ENCODE measurements at places on chromosomes 16 and 17.

GRCh38 chr17:3755335-3756030 is 31.8 kb downstream of the HASPIN start:
- DNase-seq = no peak

DNA sequence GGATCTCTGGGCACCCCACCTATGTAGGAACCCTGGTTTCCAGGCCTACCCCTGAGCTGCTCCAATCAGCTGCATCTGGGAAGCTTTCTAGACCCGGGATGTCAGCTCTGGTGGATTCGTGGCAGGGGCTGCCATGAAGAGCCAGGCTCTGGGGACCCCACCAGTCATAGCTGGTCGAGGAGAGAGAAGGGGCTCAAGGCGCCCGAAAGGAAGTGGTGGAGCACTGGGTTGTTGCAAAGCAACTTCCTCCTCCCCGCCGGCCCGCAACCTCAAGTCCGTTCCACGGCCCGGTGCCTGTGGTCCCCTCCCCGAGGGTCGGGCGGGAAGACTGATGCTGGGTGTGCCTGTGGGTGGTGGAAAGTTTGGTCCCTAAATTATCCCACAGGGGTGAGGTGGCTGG is 10.2 kb downstream of the TBKBP1 start:
- DNase-seq = no peak

DNA sequence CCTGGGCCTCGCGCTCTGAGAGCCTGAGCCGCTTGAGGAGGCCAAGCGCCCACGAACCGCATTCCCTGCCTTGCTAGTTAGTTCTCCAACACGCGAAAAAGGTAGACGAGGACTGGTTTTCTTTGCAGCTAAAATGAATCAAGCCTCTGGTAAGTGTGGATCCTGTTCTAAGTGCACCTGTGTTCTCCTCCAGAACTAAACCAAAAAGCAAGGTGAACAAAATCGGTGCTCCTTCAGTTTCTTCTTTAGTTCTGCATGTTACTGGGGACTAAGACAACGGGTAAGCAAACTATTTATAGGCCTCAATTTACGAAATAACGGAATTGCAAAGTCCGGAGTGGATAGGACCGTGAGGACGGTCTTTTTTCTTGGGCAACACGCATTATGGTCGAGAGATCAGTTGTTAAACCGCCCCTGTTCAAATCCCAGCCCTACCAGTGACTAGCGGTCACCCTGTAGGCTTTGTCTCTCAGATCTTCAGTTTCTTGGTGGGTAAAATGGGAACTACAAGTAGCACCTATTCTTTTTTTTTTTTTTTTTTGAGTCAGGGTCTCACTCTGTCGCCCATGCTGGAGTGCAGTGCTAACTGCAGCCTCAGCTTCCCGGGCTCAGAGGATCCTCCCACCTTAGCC is 993 bp upstream of the ANKRD11 start:
- DNase-seq = no peak

DNA sequence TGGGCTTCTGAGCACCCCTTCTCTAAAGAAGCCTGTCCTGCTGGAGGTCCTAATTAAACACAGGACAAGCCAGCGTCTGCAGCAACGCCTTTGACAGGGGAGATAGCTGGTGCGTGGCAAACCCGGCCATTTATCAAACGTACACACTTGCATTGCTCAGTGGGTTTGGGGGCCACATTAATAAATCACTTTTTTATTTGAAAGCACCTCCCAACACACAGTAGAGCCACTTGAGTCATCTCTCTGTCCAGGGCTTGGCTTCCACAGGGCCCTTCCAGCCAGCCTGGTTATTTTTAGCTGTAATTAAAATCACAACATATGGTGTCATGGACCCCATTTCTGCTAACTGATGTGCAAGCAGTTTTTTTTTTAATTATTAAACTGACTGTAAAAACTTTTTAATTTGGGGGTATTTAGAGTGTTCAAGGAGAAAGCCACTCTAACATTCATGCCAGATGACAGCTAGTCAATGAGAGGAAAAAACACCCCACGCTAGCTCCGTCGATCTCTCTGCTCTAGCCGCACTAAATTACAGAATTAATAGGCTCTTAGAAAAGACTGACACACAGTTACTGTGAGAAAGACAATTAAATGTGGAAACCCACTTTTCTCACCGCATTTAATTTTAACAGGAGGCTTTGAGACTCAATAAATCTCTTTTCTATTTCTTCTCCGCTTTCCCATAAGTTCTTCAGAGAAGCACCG is 201.0 kb upstream of the WSCD1 start:
- no peak for DNase-seq

DNA sequence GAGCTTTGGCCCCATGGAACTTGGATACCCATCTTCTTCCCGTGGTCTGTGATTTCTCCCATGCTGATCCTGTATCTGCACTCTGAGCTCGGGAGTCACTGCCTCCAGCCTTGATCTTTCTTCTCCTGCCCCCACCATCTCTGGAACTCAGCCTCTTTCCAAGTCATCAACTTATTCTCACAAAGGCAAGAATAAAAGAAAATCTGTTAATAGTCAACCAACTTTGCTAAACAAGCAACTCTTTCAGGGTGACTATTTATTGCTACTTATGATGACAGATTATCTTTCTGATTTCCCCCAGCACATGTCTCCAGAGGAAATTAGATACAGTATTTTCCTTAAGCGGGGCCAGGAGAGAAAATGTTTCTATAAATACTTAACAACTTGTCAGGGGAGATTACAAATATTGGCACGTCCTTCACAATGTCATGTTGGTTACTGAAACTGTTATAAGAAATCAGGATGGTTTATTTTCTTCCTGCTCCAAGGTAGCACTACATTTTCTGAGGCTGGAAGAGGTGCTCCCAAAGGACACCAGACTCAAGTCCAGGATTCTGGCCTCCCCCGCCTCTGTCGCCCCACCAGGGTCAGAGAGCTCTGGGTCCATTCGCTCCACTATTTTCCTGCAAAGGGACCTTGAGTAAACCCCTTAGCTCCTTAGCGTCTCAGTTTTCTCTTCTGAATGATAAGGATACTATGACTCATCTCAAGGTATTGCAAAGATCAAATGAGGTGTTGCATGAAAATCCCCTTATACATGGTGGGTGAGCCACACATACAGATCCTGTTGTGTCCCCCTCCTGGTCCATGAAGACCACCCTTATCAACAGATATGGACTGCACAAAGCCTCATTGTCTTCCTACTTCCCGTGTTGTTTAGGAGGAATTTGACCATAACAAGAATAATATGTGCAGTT is 205.2 kb upstream of the WSCD1 start:
- no peak for DNase-seq

- no peak for DNase-seq
These were observed 4.4 kb downstream of the TBX2 start for GRCh38 chr17:61403801-61404662.

DNA sequence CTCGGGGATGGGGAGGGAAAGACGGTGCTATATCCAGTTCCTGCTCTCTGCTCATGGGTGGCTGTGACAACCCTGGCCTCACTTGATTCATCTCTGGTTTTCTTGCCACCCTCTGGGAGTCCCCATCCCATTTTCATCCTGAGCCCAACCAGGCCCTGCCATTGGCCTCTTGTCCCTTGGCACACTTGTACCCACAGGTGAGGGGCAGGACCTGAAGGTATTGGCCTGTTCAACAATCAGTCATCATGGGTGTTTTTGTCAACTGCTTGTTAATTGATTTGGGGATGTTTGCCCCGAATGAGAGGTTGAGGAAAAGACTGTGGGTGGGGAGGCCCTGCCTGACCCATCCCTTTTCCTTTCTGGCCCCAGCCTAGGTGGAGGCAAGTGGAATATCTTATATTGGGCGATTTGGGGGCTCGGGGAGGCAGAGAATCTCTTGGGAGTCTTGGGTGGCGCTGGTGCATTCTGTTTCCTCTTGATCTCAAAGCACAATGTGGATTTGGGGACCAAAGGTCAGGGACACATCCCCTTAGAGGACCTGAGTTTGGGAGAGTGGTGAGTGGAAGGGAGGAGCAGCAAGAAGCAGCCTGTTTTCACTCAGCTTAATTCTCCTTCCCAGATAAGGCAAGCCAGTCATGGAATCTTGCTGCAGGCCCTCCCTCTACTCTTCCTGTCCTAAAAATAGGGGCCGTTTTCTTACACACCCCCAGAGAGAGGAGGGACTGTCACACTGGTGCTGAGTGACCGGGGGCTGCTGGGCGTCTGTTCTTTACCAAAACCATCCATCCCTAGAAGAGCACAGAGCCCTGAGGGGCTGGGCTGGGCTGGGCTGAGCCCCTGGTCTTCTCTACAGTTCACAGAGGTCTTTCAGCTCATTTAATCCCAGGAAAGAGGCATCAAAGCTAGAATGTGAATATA is 4.8 kb upstream of the LASP1NB start:
- no peak for DNase-seq

- no peak for DNase-seq
These were observed 1793.0 kb downstream of the TP53TG3F start for GRCh38 chr16:35252356-35252936.

- no peak for DNase-seq
These were observed 38.1 kb downstream of the PHKB start for GRCh38 chr16:47499080-47499699.

GRCh38 chr17:74212913-74213791 is at the start of gene TTYH2:
Gene TTYH2 (plus strand): TSS chr17:74213571. CDS start chr17:74213588, 17 bp downstream.
- DNase-seq = no peak

- no peak for DNase-seq
These were observed 58.7 kb upstream of the DLX4 start for GRCh38 chr17:49910094-49910857.

GRCh38 chr17:56812901-56813388 is 20.8 kb downstream of the C17orf67 start:
- no peak for DNase-seq

- DNase-seq = no peak
These were observed at the start of gene PPP4C for GRCh38 chr16:30075503-30076275. Gene PPP4C (plus strand): TSS chr16:30075994. CDS start chr16:30076378, 384 bp downstream.

DNA sequence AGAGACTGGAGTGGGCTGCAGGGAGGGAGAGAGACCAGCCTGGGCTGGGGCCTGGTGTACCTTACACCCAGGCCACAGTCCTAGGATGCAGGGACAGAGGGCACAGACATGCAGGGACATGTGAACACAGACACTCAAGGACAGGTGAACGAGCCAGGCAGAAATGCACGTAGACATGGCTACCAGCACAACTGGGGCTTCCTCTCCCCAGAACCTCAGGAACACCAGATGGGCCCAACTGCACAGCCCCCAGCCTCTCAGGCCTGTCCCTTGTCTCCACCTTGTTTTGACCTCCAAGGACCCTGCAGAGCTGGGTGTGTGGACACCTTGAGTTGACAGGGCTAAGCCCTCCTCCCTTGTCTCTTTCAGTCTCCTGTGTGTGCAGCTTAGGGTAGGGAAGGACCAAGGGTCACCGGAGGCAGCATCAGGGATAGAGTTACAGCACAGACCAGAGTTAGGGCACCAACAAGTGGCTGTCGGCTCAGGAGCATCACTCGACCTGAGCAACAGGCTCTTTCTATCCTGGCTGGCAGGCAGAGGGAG is 9.2 kb downstream of the SEZ6 start:
- DNase-seq = no peak

DNA sequence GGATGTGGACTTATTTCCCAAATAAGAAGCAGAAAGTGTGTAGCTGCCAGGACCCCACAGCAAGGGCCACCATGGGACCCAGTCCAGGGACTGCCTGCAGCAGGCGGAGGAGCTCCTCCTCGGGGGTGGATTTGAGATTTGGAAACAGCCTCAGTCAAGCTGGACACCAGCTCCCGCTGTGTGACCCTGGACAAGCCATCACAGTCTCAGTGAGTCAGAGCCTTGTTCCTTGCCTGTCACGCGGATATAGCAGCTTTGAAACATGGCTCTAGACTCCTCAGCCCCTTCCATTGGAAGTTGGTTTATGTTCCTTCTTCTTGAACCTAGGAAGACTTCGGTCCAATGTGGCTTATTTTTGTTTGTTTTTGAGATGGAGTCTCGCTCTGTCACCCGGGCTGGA is 12.5 kb upstream of the DPEP1 start:
- no peak for DNase-seq

GRCh38 chr16:683396-684070 is 601 bp downstream of the JMJD8 start:
- no peak for DNase-seq

GRCh38 chr16:25433388-25433787 is 175.7 kb upstream of the ZKSCAN2 start:
- no peak for DNase-seq

DNA sequence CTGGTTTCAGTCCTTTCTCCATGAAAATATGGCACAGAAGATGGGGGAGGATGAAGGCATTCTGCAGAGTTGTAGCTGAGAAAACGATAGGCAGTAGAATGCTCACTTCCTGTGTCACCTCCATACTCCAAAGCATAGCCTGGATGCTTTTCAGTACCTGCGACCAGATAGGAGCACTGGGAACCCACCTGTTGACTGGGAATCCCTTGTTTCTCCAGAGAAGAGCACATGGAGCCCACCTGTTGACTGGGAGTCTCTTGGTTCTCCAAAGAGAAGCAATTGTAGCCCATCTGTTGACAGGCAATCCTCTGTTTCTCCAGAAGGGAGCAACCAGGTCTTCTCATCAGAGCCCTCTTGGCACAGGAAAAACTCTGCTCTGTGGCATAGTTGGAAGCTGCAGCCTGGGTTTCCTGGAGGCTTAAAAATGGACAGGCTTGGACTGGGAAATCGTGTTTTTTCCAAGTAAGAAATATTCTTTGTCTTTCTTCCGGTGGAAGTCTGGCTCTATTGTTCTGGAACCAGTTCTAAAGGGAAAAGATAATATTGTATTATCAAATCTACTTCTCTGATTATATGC is 13.2 kb downstream of the TERF2IP start:
- DNase-seq = no peak

- DNase-seq = no peak
These were observed 141.1 kb downstream of the CCDC182 start for GRCh38 chr17:57603978-57604377.

GRCh38 chr16:67423611-67424260 is 7.2 kb upstream of the HSD11B2 start:
- no peak for DNase-seq

- DNase-seq = no peak
These were observed 115.1 kb downstream of the CYLD start for GRCh38 chr16:50856991-50857390.

GRCh38 chr17:27907976-27908558 is 14.9 kb upstream of the LYRM9 start:
- no peak for DNase-seq

- DNase-seq = no peak
These were observed 244.0 kb downstream of the CPPED1 start for GRCh38 chr16:12559714-12560113.

DNA sequence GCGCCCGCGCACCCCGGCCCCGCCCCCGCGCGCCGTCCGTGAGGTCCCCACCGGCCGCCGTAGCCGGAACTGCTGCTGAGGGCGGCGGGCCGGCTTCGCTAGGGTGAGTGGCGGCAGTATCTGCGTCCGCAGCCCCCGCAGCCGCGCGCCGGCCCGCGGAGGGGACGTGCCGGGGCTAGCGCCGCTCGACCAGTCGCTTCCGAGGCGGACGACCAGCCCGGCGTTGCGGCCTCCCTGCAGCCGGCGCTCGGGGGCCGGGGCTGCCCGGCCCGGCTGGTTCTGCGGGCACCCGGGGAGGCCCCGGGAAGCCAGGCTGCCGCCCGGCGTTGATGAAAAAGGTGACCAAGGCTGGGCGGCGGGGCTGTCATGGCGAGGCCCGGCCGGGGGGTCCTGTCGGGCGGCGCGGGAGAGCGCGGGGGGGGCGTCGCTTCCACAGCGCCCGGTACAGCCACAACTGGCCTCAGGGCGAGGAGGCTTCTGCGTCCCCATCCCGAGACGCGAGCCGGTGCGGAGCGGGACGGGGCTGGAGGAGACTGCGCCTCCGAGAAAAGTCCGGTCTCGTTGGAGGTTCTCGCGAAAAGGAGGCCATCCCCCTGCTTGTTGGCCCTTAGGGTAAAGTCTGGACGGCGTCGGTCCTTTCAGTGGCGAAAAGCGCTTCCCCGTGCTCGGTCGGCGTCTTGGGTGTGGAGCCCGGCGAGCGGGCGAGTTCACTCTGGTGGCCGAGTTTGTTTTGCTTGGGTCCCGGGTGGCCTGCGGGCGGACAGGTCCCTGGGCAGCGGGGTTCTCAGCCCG is at the start of gene CRAMP1:
Gene CRAMP1, plus strand, starts transcription at position 41 of the 792 bp plus-strand sequence. CDS start 2,280 bp downstream, outside the sequence.
- no peak for DNase-seq

GRCh38 chr17:69222707-69223258 is 5.8 kb downstream of the ABCA10 start:
- no peak for DNase-seq
